ENCODE measurements at places on chromosomes 2 and 18.
A peak's percentile ranks its signal among the peaks of the same experiment; 100 is the strongest.

DNA sequence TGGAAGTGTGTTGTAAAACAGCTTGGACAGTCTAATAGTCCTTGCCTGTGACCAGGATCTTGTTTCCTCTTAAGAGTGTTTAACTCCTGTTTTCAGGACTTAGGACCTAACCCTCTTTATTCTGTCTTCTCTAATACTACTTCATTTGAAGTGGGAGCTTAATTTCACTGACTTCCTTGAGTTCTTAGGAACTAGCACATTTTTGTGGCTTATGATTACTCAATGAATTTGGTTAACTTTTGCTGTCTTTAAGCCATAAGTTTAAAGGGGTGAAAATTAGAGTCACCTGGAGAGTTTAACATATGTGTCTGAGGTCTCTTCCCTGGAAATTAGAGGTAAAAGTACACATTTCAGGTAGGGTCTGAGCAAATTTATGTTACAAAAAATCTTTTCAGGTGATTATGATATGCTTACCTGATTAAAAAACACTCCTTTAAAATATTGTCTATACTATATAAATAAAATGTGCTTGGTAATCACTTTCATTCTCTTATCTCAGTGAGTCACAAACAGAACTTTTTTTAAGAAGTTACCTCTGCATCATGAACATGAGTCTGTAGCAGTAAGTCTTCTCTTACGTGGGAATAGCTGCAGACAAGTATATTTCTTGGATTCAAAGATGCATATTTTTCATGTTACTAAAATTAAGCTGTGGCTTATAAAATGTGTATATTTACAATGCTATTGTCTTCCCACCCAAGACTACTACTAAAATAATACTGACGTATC is 52.7 kb downstream of the ATP9B start:
- DNase-seq = no peak

DNA sequence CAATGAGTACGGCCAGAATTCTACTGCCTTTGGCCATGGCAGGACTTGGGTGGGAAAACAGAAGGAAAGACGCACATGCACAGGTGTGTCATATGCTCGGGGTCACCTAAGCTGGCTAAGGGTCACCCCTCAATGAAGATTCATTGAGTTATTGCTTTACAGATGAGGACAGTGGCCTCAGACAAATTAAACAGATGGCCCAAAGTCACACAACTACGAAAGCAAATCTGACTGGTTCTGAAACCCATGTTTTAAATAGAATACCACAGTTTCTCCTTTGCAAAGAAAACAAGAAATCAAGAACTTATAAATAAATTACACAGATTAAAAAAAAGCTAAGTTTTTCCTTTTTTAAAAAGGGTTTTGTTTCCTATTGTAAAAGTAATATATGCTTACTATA is 70.5 kb downstream of the ID2 start:
- DNase-seq = no peak

DNA sequence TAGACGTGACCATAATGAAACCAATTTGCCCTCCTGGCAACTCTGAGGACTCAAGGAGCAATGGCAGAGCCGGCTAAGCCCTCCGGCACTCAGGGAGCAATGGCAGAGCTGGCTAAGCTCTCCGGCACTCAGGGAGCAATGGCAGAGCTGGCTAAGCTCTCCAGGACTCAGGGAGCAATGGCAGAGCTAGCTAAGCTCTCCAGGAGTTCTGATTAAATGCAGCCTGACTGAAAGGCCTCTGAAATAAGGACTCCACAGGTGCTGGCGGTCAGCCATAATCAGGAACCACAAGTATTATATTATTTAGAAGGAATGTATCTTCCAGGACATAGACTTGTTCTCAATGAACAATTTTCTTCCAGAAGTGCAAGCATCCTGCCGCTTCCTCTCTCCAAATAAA is 65.2 kb downstream of the C2orf76 start:
- DNase-seq = no peak

GRCh38 chr2:224357098-224357901 is 44.6 kb downstream of the FAM124B start:
- DNase-seq = peak; percentile 47

GRCh38 chr2:26993768-26994167 is 23.3 kb downstream of the MAPRE3 start:
- no peak for DNase-seq

GRCh38 chr2:144230033-144230432 is 289.9 kb downstream of the ZEB2 start:
- no peak for DNase-seq

DNA sequence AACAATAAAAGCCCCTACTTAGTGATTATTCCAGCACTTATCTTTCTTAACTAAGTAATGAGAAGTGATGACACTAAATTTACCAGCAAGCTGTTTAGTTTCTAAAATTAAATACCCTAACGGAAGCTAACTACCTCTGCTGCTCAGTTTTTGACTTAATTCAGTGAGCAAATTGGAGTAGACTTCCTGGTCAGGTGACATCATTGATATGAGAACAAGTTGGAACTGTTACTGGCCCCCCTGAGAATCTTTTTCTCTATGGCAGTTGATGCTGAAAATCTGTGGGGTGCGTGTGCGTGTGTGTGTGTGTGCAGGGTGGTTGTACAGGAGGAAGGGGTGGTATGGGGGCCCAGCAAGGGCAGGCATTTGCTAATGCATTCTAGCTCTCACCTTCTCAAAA is 35.5 kb upstream of the BMP10 start:
- DNase-seq = no peak

- no peak for DNase-seq
Measured at GRCh38 chr2:109493176-109493935, 120.4 kb downstream of the SEPTIN10 start.

- DNase-seq = no peak
Measured at GRCh38 chr2:1479346-1479745, 66.1 kb downstream of the TPO start.

- no peak for DNase-seq
Measured at GRCh38 chr18:66280470-66280869, 323.4 kb downstream of the CDH19 start.

DNA sequence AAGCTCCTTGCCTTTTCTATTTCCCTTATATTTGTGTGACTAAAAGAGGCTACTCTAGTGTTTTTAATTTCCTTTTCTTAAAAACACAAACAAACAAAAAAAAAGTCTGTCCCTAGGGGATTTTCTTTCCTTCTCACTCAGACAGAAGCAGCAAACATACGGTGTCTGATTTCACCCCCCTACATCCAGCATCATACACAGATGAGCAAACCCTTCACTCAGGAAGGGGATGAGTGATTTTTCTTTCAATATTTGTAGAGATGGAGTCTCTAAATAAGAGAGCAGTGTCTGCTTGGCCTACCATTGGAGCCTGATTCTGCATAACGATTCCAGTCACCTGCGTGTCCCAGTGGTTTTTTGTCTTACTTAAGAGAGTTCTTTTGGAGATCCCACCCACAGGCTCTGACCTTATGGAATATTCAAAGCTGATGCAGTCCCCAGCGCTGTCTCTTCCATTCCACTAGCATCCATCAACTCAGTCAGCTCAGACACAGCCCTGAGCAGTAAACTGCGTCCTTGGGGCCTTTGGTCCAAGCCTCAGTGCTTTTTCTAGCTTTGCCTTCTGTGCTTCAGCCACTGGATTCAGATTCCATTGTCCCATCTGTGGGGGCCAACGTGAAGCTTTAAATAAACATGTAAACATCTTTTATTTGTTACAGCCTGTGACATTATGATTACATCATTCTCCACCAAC is 52.6 kb upstream of the TPO start:
- no peak for DNase-seq
